NCI-H2081 (cell line): ENCODE measurements at places on chromosomes 12 and 14.

- DNase-seq = no peak
Measured at GRCh38 chr12:7150356-7150755, 20.2 kb downstream of the CLSTN3 start.

DNA sequence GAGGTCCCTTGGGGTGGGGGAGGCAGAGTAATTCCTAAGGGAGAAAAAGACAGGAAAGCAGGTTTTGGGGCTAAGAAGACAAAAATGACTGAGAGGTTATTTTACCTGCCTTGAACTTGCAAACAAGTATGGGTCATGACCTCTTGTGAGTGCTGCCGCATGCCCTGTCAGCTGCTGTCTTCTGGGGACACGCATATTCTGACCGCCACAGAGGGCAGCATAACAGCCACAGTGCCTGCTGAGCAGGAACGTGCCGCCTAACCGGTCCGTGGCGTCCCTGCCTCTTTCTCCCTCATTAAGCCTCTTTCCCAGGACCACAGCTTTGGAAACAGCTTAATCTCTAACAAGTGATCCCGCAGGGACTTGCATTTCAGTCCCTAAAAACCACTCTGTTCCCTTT lies 51.3 kb upstream of the KCNA1 start:
- no peak for DNase-seq

DNA sequence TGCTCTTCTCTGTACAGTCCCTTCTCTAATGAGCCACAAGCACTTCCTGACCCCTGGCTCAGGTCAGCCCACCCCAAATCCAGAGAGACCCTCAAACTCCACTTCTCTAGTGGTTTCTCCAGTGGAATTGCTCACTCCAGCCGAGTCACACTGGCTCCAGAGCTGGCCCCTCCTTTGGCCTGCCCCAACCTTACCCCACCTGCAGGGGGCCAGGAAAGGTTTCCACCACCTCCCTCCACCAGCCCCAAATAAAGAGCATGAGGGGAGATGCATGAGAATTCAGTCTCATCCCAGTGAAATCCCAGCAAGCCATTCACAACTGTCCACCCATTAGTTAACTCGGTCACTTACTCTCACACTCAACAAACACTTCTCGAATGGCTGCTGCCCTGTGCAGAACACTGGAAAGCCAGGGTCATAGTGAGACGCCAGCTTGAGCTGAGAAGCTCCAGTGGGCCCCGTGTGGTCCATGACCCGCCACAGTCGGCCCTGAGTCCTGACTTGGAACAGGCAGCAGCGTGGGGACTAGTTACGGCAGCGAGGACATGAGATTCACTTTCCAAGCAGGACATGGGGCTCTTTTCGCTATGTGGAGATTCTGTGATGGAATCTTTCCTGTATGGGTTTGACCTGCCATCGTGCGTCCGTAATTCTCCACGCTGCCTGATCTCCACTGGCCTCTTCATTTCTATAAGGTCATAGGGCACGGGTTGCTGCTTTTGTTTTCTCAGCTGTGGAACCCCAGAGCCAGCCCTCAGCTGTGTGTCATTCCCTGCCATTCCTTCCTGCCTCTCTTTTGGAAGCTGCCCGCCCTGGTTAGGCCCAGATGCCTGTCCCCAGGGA lies 44.2 kb downstream of the SLC6A12 start:
- DNase-seq = no peak

DNA sequence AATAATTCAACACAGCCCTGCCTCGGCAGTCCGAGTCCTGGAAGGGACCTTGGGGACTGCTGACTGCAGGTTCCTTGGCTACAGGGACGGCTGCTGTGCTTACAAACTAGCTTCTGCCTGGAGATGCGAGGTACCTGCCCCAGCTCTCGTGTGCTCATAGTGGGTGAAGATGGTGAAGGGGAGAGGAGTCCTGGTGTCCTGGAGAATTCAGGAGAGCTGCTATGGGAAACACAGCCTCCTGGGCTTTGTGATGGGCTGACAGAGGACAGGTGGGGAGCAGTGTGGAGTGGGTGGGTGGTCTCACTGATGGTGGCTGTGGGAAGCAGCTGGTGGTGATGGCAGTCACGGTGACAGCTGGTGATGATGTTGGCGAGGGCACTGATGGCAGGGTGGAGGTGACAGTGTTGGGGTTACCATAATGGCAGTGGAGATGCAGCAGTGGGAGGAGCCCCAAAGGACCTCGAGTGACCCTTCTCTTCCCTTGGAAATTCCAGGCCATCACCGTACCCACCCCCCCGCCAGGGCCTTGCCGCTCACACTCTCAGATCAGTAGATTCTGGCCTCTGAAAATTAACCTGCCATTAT lies 32.8 kb downstream of the HVCN1 start:
- no peak for DNase-seq

DNA sequence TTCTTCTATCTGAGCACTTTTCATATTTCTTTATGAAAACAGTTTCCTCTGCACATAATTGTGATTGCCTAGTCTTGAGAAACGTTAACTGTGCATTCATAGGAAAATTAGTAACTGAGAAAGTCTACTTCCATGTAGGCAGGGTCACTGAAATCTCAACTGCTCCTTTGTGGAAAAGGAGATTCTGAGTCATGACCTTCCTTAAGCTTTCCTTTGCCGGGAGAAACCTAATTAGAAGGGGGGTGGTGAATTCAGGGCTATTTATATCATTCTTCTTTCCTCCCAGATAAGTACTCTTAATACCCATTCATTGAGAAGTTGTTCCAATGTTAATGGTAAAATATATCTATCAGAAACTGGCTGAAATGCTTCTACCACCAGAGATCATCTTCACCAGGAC lies 751.0 kb upstream of the TMEM132C start:
- no peak for DNase-seq

DNA sequence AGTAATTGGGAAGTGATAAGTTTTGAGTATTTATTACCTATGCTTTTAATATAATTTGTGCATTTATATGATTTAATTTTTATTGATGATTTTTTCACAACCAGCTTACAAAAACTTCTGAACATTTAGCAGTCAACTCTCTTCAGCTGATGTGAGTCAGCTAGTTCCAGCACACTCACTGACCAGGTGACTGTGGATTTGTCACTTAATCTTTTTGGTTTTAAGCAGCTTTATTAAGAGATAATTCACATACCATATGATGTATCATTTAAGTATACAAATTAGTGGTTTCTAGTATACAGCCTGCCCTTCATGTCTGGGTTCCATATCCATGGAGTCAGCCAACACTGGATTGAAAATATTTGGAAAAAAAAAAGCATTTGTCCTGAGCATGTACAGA lies 103.5 kb downstream of the SYNE2 start:
- no peak for DNase-seq

DNA sequence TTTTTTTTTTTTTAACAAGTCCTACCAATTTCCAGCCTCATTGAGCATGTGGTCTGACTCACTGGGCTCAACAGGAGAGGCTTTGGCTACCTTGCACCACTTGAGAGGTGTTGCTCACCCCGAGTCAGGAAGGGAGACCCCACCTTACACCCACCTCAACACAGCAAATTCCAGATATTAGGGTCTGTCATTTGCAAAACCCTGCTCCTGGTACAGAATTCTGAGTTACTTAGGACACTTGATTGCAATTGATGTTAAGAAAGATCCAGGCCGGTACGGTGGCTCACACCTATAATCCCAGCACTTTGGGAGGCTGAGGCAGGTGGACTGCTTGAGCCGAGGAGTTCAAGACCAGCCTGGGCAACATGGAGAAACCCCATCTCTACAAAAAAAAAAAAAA lies 14.1 kb downstream of the DGLUCY start:
- DNase-seq = no peak

- no peak for DNase-seq
Measured at GRCh38 chr12:93468008-93468371, 676 bp downstream of the MRPL42 start.

DNA sequence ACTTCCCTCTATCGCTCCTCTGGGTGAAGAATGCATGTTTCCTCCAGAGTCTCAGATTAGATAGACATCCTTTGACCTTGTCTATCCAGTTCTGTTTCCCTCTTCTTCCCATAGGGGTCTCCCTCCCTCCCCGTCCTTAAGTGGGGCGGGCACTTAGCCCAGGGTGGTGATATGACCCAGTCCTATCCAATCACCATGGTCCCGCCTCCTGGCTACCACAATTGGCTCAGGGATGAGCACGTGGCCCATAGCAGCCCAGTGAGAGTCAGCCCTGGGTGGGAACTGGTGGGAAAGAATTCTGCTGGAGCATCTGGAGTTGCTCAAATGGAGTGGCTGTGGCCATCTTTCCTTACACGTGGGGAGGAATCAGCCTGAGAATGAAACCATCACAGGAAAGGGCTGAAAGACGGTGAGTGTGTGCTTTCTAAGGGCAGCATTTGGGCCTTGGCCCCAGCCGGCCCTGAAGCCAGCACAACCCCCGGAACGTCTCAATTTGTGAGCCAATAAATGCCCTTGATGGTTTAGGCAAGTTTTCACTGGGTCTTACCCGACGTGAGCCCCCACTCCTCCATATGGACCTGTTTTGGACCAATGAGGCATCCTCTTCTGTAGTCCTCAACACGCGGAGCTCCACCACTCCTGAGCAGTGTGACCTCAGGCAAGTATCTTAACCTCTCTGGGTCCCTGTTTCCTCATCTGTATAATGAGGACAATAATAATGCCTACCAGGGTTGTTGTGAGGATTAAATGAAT lies 14.4 kb upstream of the MLXIP start:
- DNase-seq = peak; percentile 66

GRCh38 chr14:93892923-93893558 lies 34.1 kb upstream of the FAM181A start:
- peak; percentile 46 for DNase-seq

- DNase-seq = no peak
Measured at GRCh38 chr12:93686572-93687356, 9.6 kb downstream of the CRADD start.

GRCh38 chr12:52347551-52348510 lies 19.4 kb downstream of the KRT85 start:
- no peak for DNase-seq

DNA sequence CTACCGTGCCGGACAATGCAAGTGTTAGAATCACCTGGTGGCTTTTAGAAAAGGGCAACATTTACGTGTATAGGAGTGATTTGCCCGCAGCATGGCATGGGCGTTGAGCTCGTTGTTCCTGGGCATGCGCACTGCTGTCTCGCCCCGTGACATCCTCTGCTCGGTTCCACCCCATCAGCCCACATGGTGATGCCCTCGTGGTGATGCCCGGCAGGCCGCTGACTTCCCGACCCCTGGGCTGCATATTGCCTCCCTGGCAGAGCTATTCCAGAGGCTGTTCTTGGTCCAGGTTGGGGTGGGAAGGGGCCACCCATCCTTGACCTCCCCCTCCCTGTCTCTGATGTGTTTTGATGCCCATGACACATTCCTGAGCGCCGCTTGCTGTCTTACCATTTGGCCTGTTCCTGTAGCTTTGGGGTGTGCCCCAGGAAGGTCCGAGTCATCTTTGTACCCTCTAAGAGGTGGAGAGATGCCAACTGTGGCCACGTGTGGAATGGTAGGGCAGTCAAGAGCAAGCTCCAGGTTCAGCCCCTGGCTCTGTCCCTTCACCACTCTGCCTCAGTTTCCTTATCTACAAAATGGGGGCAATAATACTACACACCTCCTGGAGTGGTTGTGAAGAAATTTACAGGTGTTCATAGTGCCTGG lies 4.8 kb downstream of the HIP1R start:
- DNase-seq = no peak

DNA sequence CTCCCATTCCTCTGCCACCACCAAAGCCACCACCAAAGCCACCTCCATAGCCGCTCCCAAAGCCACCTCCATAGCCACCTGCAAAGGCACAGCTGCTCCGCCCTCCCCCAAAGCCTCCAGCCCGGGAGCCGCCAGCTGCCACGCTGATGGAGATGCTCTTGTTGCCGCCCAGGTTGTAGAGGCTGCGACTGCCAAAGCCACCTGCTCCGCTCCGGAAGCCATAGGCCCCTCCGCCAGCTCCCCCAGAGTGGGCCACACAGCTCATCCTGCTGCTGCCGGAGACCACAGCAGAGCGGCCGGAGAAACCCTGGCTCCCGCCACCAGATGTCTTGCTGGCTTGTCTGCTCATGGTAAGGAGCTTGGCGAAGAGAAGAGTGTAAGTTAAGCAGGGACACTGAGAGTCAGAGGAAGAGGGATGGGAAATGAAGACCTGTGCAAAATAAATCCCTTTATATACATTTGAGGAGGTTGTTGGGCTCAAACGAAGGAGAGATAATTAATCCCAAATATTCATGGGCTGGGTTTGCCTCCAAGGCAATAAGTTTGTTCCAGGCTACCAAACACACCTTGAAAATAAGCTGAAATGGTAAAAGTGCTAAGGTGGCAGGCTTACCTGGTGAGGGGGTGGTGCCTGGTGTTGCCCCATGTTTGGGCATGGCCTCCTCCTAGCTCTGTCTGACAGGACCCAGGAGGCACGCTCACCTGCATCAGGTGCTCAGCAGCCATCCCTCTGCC lies at the start of gene KRT3:
Gene KRT3 (minus strand): TSS at position 424 of the 735 bp plus-strand sequence. CDS start 75 bp downstream, at position 349.
- DNase-seq = no peak

DNA sequence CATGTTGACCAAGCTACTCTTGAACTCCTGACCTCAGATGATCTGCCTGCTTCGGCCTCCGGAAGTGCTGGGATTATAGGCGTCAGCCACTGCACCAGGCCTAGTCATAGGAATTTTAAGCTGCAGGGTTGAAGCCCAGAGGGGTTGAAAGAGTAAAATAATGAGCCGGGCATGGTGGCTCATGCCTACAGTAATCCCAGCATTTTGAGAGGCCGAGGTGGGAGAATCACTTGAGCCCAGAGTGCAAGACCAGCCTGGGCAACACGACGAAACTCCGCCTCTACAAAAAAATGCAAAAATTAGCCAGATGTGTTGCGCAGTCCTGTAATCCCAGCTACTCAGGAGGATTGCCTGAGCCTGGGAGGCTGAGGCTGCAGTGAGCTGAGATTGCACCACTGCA lies 69.6 kb downstream of the GALNT8 start:
- no peak for DNase-seq

DNA sequence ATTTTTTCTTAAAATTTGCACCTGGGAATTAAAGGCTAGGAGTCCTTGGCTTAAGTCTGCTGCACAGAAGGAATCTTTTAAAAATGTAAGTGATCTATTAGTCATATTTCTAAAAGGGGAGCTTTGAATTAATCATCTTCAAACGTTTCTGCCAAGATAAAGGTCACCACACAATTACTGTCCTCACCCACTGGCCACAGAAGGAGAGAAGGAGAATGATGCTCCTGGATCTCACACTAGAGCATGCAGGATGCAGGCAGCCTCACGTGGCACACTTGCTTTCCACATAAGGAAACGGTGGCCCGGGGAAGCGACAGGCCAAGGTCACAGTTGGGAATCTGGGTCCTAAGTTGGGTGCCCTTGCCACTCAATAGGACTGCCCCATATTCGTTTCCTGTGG lies 16.9 kb downstream of the PLEKHG7 start:
- DNase-seq = no peak

GRCh38 chr14:34078117-34078743 lies 127.4 kb upstream of the EGLN3 start:
- DNase-seq = no peak

GRCh38 chr12:12620730-12621315 lies 9.1 kb downstream of the CREBL2 start:
- no peak for DNase-seq

- no peak for DNase-seq
Measured at GRCh38 chr14:94476023-94476422, at the start of gene SERPINA9. TSS of gene SERPINA9 (minus strand) at chr14:94476197. CDS start at chr14:94469840, 6,357 bp downstream.

DNA sequence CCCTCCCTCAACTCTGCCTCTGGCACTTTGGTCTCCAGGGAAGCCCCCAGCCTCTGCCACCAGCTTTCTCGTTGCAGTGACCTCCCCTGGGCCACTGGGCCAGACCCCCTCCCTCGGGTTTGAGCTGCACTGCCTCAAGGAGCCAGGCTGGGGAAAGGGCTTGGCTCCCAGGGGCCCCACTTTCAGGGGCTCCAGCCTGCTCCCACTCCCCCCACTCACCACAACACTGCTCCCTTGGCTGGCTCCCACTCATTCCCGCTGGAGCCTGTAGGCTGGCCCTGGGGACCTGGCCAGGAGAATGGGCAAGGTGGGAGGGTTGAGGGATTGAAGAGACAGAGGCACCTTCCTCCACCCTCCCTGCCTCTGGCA lies 19.3 kb upstream of the KIF26A start:
- DNase-seq = no peak
